ENCODE measurements at places on chromosomes 6 and 20.

DNA sequence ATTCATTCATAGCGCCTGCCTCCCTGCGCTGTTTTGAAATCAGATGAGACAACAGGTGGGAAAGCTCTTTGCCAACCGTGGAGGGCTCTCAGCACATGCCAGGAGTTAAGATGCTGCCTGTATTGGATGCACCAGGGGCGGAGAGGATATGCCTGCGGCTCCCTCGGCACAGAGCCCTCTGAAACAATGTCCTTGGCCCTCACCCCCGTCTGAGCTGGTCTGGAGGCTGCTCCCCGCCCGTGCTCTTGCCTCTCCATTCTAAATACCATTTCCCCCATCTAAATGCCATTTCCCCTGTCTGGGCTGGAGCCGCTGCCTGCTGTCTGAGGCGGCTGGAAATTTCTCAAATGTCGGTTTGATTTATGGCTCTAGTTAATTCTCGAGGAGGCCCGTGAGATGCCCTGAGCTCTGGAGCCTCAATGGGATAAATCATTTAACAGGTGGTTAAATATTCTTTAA is 50.8 kb upstream of the MLN start:
- no peak for DNase-seq

- DNase-seq: no peak
Measured at GRCh38 chr6:160667639-160668481, 3.8 kb upstream of the LPA start.

- no peak for DNase-seq
Measured at GRCh38 chr6:25057111-25057905, 121.5 kb upstream of the RIPOR2 start.

DNA sequence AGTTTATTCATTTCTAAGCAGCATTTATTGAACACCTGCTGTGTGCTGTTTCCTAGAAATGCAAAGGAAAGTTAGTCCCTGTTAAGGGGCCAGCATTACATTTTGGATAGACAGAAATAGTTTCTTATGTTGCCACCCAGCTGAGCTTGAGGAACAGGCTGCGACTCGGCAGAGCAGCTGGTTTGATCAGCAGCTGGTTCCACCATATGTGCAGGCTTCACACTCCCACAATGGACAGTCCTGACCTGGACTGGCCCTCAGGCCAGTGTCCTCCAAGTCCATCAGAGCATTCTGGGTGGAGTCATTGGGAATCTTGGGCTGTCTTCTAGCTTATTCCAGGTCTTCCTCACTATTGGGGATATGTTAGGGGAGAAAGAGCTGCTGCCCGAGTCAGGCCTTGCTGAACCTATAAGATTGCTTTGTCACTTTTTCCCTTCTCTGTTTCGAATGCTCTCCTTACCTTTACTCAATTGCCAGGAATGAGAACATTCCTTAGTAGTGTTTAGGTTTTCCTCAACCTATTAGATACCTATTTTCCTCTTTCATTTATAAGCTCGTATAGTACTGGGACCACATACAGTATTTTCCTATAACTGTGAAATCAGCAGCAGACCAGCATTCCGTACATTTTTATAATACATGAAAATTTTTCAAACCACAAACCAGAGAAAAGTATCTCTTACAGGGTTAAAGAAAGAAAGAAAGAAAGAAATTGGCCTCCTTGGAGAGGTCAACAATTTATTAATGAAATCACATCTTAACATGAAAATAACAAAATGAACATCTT is 203.0 kb downstream of the FARS2 start:
- peak; percentile 8 for DNase-seq

DNA sequence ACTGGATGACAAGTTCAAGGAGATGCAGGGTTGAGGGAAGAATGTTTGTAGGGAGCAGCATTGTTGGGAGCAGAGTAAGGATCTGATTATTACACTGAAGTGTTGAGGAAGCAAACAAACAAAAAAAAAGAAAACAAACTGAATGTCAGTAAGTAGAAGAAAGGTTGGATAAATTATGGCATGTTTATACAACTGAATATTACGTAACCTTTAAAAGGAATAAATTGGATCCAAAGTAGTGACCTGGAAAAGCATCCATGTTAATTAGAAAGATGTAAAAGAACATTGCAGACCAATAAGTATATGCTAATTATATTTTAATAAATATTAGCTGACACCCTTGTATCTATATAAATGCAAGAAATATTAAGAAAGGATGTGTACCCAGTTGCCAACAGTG is 12.8 kb upstream of the TSPYL1 start:
- DNase-seq: no peak

DNA sequence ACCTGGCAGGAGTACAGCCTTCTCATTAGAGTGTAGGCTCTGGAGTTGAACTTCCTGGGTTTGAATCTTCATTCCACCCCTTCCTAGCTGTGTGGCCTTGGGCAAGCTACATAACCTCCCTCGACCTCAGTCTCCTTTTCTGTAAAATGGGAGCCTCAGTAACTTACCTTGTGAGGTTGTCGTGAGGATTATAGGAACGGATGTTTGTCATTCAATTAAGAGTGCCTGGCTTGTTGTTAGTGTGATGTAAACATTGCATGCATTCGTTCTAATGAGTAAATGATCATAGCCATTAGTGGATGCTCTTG is 45.2 kb downstream of the TOX2 start:
- no peak for DNase-seq

DNA sequence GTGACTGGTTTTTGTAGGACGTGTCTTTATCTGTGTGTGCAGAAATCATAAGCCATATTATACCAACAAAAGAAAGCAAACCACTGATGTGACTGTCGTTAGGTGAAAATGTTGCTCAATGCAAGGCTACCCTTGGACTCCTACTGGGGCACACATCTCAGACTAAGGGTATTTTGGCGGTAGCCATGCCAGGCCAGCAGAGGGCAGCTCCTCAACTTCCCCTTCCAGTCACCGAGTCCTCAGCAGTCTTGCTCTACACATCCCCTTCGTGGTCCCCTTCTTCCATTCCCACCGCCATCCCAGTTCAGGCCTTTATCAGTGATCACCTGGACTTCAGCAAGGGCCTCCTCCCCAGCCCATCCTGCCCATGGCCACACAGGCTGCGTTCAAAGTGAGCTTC is 113.7 kb upstream of the GGTLC1 start:
- DNase-seq: no peak

DNA sequence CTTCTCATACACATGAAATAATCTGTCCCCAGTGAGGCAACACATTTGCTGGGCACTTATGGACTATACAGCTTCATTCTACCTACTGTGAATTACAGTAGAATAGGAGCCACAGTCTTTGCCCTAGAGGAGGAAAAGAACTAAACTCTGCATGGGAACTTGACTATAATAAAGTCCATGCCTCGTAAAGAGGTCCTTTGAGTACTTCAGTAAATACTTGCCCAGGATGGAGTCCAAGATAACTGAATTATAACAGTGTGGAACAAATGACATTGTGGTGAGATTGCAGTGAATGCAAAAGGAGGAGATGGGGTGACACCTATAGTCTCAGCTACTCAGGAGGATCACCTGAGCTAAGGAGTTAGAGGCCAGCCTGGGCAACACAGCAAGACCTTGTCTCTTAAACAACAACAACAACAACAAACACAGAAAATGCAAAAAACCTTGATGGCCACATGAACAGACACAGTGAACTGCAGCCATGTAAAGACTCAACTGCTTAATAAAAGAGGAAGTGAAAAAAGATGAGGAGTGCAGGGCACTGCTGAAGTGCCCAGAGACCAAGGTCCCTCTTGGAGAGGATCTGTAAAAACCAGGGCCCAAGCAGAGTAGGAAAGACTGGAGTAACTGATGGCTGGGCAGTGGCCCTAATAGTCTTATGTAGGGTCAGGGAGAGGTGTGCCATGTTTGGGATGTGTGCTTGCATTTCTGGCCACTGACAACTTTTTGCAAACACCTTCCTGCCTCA is 3.7 kb downstream of the MRPS18A start:
- DNase-seq: no peak

GRCh38 chr20:2559279-2559626 is 22.9 kb downstream of the TMC2 start:
- no peak for DNase-seq

DNA sequence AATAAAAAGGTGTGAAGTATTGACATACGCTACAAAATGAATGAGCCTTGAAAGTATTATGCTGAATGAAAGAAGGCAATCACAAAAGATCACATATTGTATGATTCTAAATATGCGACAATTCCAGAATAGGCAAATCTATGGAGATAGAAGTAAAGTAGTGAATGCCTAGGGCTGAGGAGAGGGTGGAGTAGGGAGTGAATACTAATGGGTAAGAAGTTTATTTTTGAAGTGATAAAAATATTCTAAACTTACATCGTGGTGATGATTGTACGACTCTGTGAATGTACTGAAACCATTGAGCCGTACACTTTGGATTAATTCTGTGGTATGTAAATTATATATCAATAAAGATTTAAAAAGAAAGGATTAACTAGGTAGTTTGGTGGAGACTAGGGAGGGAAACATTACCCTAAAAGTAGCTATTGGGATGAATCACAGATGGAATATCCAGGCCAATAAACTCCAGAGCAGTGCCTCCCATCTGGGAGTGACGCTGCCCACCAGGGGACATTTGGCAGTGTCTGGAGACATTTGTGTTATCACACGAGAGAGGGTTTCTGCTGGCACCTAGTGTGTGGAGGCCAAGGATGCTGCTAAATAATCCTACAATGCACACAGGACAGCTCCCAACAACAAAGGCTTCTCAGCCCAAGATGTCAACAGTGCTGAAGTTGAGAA is 214.2 kb upstream of the PCSK2 start:
- no peak for DNase-seq

DNA sequence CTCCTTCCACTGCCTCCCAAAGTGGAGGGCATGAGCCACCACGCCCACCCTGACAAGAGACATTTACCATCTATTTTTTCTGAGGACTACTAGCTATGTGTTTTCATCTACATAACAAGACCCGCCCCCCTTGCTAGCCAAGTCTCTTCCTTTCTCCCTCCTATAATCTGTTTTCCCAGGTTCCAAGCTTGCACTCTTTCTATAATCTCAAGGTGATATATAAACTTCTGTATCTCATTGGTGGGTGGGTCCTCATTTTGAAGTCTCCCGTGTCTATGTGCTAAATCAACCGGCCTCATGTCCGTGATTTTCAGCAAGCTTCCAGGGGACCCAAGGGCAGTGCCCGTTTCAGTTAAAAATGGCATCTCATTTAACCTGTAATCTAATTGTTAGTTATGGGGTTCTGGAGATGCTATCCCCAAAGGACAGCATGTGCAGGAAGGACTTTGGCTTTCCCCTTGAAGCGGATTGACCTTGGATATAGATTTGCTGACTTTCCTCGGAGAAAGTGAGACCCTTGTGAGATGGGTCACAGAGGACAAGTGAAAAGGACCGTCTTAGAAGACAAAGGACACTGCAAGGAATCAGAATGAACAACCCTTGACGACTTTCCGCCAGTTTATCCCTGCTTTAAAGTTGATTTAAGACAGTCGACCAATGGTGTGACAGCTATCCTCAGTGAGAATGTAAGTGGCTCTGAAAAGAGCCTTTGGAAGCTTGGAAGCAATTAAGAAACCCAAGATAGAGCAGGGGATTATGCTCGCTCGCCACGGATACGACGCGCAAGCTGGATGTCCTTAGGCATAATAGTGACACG is 22.4 kb downstream of the OR2B2 start:
- DNase-seq: no peak

GRCh38 chr20:24584538-24585356 is 115.3 kb downstream of the SYNDIG1 start:
- DNase-seq: no peak

DNA sequence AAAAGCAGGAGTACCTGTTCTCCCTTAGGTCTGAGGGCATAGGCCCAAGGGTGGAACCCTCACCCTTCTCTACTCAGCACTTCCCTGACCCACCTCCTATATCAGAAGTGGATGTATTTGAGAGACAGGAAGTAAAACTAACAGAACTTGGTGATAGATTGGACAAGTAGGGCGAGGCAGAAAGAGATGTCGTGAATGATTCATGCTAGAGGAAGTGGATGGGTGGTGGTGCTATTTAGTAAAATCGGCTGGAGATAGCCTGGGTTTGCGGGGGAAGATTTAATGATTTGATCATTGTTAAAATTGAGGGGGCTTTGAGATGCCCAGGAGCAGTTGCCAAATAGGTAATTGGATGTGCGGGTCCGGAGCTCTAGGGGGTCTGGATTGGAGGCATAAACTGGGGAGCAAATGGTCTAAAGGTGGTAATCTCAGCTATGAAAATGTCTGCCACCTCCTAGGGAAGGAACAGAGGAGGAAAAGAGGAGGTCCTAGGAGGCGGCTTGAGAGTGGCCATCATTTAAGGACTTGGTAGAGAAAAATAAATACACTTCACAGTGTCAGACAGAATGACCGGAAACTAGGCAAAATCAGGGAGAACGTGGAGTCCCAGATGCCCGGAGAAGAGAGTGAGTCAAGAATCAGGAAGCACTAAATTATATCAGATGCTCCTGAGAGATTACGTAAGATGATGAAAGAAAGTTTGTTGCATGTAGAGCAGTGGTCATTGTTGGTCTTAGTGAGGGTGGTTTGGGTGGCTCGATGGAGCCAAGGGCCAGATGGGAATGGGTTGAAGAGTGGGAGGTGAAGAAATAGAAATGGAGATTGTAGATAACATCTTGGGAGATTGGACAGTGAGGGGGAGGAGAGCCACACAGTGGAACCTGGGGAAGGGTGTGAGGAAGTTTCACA is 142.0 kb downstream of the CEP57L1 start:
- DNase-seq: no peak

DNA sequence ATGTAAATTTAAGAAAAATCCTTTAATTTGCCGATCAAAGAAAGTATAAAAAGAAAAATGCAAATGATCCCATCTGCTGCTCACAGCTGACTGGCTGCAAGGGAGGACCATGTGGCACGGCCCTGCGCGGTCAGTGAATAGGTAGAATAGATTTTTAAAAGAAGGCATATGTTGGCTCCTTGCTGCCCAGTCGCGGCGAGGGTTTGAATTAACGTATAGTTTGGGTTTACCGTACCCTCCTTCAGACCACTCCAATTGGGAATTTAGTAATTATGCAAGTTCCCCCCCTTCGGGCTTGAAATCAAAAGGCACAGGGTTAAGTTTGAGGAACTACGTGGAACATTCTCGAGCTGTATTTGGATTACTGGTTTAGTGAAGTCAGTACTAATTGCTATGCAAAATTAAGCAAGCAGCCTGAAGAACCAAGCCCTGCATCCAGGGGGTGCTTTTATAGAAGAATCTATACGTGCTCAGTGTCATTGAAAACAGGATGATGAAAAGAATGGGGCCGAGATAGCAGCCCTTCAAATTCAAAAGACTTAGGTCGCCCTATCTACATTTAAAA is 1.1 kb upstream of the BEND3 start:
- DNase-seq: no peak

DNA sequence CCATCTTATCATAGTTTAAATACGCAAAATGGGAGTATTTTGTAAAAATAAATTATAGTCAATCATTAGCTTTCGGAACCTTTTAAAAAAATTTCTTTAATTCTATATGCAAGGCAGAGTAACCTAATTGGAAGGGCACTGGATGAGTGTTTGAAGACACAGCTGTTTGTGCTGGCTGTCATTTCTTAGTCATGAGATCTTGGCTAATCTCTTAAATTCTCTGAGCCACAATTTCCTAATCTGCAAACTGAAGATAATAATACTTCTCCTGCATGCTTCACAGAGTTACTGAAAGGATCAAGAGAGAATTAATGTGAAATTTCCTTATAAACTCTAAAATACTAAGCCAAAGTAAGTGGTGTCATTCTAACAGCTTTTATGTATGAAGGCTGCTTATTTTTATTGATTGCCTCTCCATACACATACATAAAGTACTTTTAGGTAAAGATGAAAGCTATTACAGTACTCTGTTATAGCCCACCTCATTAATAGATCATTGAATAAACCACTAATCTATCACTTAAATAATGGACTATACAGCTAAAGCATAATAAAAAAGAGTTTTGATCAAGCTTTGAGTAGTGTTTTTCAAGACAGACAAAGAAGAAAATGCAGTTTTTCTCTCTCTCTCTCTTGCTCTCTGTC is 383.7 kb upstream of the IRAK1BP1 start:
- DNase-seq: peak; percentile 11

- DNase-seq: peak; percentile 71
Measured at GRCh38 chr20:39036851-39037250, 74.7 kb downstream of the DHX35 start.
